ENCODE measurements at places on chromosomes 1 and 21. TPM values are rescaled to one million over a fixed set of nuclear protein-coding genes. Genes with fewer than 3 reads are reported as not detected.

The NKAIN1 gene
- total RNA-seq: 0.54 TPM

The OR2T3 gene
- not detected for total RNA-seq

The ADAMTSL4 gene
- 2.7 TPM for total RNA-seq

The OR2L13 gene
- not detected for total RNA-seq

The G0S2 gene
- total RNA-seq: 8.1 TPM

Measured in Caki2 (cell line).